Activated T-helper 1 cell treated with anti-CD3 and anti-CD28 coated beads, Interleukin-2, amount 50 U/mL, for 16 hours (primary cell): ENCODE measurements at places on chromosomes 6 and 20.

- DNase-seq: no peak
Measured at GRCh38 chr6:100105138-100105537, 111.1 kb upstream of the MCHR2 start.

- DNase-seq: peak; percentile 22
Measured at GRCh38 chr6:138517635-138518034, 18.3 kb upstream of the NHSL1 start.

DNA sequence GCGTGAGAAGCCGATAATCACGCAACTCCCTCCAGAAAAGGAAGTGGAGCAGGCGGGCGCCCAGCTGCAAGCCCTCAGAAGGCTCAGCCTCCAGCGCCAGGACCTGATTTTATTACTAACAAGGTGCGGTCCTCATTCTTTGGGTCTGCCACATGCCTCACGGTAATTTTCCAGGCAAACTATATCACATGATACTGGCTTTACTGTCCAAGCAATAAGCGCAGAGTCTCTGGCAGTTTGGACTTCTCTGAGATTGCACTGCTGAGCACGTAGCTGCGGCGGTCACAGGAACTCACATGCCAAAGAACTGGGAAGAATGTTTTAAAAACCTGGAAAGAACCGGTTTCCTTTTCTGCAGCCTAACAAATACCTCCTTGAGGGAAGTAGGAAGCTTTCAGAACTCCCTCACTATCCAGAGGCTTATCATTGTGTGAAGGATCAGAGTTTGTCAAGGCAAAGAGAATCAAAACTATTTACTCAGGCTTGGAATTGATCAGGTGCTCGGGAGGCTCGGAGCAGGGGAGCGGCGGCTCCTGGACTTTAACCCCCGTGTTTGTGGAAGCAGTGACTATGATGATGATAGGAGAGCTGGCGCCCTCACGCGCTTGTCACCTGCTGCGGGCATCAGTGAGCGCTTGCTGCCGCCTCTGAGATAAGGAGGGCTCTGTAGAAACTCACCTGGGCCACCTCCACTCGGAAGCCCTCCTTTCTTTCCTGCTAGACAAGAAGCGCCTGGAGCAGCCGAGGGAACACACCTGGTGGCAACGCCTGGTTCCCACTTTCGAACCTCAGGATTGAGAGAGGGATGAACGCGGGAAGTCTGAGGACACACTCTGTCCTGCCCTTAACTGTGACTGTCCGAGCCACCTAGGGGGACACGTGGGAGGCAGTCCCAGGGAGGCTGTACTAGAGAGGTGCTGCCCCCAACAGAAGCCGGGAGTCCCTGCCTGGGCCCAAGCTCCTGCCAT lies 27.2 kb upstream of the SYNJ2 start:
- no peak for DNase-seq

DNA sequence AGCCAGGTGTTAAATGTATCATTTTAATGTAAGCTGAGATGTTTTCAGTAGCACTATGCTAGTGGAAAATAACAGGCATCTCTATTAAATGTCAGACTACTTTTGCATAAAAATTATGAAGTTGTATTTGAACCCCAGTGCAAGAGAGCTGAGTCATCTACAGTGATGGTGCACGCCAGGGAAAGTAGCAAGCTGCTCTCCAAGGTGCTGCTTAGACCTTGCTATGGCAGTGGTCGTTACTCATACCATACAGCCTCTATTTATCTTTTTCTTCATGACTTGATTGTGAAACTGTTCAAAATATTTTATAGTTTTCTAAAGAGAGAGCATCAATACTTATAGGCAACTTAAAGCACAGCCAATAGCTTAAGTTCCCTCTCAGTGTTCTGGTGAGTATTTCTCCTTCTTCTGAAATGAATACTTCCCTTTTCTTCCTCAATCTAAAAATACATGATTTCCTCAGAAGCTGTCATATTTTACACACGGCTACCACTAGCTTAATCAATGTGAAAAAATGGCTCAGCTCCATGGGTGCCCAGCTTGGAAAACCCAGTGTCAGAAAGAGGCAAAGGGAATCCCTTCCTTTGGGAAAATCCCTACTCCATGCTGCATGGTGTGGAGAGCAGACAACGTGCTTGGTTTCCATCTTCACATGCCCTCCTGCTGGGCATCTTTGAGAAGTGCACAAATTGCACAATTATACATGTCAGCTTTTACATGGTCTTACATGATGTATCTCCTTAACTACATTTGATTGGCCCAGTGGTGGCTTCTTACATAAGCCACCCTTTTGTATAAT lies 105.6 kb downstream of the ELOVL4 start:
- DNase-seq: no peak

DNA sequence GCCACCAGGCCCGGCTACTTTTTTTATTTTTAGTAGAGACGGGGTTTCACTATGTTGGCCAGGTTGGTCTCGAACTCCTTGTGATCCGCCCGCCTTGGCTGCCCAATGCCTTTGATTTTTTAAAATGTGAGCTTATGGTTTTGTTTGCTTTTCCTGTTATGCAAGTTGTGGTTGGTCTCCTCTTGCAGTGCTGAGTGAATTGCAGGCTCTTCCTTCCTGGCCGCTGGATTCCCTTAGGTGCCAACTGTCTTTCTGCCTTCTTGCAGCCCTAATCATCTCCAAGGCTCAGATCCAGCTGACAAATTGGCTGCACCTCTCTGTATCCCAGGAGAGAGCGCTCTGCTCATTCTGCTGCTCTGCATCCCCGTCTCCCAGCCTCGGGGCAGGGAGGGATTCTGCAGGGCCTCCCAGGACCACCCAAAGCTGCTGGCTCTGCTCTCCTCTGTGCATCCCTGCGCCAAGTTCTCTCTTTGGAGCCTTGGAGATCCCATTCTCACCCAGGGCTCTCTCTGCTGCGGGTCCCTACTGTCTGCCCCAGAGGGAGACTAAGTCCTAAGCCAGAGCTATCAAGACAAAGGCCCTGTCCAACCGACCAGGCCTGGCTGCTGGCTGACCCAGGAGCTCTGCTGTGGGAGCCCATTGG lies 14.1 kb upstream of the EMILIN3 start:
- no peak for DNase-seq

DNA sequence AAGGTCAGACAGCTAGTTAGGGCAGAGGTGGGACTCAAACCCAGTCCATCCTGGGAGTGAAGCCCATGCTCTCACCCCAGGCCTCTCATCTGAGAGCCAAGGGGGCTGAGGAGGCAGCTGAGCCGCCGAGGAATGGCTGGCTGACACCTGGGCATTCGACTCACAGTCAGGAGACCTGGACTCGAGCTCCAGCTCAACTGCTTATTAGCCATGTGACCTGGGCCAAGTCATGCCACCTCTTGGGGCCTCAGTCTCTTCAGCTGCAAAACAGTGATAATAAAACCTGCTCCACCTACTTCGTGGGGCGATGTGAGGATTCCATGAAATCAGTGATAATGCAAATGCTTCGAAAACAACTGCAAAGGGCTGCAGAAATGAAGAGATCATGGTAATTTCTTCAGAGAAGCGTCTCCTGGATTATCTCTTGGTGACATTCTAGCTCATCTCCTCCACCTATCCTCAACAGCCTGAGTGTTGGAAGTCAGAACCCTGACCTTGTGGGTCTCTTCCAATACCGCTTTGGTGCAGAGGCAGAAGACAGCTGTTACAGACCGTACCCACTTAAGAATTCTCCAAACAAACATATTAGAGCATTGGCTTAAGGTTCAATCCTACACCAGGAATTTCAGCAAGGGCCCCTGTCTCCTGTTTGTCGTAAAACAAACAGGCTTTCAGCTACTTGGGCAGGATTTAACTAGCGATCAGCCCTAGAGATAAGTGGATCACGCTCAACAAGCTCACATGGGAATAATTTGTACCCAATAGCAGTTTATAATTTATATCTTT lies 60.0 kb upstream of the PIM1 start:
- DNase-seq: no peak

GRCh38 chr6:34665019-34665418 lies 31.5 kb downstream of the ILRUN start:
- DNase-seq: no peak

- DNase-seq: no peak
Measured at GRCh38 chr6:89776583-89777233, 42.9 kb downstream of the MDN1 start.

- no peak for DNase-seq
Measured at GRCh38 chr6:43170417-43170930, 595 bp upstream of the SRF start.

GRCh38 chr20:6397115-6397514 lies 274.3 kb upstream of the FERMT1 start:
- no peak for DNase-seq

DNA sequence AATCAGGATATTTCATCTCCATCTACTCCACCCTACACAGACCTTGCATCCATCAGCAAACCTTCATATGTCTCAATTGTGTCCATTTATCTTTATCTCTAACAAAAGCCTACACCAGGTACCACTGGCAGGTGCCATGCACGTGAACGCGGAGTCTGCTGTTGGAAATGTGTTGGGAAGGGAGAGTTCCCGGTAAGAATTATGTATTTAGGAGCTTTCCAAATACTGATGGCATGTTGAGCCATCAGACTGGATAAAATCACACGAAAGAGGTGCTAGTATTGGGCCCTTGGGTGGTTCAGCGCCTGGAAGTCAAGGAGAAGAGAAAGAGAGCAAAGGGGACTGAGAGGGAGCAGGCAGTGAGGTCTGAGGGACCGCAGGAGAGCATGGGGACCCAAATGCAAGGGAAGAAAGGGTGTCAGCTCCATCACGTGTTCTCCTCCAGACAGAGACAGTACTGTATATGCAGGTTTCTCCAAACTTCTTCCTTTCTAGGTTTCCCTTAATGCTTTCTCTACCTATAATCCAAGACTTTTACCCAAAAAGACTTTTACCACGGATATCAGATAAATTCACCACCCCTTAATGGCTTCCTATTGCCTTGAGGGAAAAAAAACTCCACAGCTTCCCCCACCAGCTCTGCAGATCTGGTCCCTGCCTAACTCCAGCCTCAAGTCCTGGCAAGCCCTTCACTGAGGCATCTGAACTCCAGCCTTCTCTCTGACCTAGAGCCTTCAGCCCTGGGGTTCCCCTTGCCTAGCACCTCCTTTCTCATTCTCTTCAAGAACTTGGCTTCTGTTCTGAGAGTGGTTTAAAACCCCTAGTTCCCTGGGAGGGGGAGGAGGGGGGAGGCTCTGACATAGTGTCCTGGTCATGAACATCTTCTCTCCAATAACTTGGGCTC lies 4.8 kb upstream of the ZNF217 start:
- no peak for DNase-seq

- no peak for DNase-seq
Measured at GRCh38 chr6:139378882-139379341, 4.5 kb upstream of the CITED2 start.

DNA sequence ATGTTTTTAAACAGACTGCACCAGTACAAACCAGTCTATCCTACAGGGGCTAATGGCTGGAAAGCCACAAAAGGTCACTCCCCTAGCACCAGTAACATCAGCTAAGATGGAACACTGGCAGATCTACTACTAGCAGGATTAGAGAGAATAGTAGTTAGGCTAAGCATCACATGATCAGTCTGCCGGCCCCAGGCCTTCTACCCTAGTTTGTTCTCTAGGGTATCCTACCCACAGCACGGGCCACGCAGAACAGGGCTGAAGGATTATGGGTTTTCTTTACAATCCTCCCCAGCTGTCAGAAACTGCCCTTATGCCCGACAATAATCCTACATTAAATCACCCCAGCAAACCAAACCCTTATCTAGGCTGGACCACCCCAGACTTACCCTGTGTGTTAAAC lies 156.0 kb downstream of the LY86 start:
- DNase-seq: no peak

- DNase-seq: no peak
Measured at GRCh38 chr20:24718696-24719095, 230.4 kb upstream of the CST7 start.

- no peak for DNase-seq
Measured at GRCh38 chr20:11048739-11049138, 374.9 kb upstream of the JAG1 start.

- DNase-seq: no peak
Measured at GRCh38 chr6:46491201-46491627, at the start of gene RCAN2. TSS of gene RCAN2 (minus strand) at chr6:46491449.

- no peak for DNase-seq
Measured at GRCh38 chr6:49550492-49551077, at the start of gene C6orf141. TSS of gene C6orf141 (plus strand) at chr6:49550668. CDS start at chr6:49550793, 125 bp downstream.

GRCh38 chr6:97775012-97775411 lies 492.0 kb upstream of the MMS22L start:
- no peak for DNase-seq

DNA sequence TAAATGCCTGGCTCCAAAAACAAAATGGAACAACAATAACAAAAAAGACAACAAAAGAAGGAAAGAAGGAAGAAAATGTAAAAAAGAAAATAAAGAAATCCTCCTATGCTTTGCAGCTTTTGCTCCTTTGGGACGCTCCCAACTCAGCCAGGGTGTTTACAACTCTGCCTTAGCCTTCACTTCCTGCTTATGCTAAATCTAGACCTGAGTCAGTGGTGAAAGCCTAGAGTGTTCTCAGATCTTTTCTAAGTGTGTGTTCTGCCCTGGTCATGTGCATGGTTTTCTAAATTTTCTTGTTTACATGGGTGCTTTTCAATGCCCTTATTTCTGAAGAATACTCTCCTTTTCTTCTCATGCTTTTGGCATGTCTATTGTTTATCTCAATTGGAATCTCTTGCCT lies 19.5 kb upstream of the GRM1 start:
- no peak for DNase-seq

DNA sequence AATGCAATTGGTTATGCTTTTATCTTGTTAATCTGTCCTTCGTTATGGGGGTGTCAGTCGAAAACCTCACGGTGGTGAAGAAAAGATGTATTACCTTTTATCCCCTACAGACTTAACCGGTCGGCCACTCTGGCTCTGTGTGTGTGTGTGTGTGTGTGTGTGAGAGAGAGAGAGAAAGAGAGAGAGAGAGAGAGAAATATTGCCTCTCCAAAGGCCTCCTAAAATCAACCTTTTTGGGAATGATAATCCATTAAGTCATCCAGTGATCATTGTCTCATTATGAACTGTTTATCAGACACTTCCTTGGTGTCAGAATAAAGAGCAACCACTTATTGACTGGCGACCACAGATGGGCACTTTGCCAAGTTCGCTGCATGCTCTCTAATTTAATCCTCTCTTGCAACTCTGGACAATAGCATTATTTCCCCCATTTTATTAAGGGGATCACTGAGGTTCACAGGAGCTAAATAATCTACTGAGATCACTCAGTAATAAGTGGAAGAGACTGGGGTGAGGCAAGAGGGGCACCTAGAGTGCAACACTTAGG lies 30.7 kb downstream of the SLC35D3 start:
- DNase-seq: no peak

GRCh38 chr6:152096863-152097496 lies 289.5 kb downstream of the ESR1 start:
- DNase-seq: no peak

DNA sequence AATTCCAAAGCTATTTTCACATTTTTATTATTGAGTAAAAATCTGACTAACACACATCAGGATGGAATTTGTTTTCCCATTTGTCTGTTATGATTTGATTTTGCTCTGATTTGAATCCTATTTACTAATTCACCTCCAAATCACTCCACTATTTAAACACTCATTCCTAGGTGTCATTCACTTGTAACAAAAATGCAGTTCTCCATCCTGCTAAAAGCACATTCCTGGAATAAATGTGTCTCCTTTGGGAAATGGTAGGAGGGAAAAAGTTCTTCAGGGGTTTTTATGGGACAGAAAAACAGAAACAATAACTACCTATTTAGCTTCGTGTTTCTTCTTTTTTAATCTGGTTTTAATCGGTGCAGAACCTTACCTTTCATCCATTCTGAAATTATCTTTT lies 494.1 kb upstream of the CITED2 start:
- DNase-seq: no peak

GRCh38 chr6:56518995-56519767 lies 123.5 kb downstream of the DST start:
- DNase-seq: no peak

- no peak for DNase-seq
Measured at GRCh38 chr6:126227833-126228702, 111.8 kb upstream of the CENPW start.
